ENCODE measurements at places on chromosomes 11 and 22.

- no peak for DNase-seq
These were observed 10.6 kb downstream of the ART1 start for GRCh38 chr11:3655547-3655946.

GRCh38 chr22:50435291-50436014 is 39.4 kb downstream of the SBF1 start:
- no peak for DNase-seq

GRCh38 chr22:22855617-22856308 is 31.9 kb upstream of the IGLL5 start:
- no peak for DNase-seq

DNA sequence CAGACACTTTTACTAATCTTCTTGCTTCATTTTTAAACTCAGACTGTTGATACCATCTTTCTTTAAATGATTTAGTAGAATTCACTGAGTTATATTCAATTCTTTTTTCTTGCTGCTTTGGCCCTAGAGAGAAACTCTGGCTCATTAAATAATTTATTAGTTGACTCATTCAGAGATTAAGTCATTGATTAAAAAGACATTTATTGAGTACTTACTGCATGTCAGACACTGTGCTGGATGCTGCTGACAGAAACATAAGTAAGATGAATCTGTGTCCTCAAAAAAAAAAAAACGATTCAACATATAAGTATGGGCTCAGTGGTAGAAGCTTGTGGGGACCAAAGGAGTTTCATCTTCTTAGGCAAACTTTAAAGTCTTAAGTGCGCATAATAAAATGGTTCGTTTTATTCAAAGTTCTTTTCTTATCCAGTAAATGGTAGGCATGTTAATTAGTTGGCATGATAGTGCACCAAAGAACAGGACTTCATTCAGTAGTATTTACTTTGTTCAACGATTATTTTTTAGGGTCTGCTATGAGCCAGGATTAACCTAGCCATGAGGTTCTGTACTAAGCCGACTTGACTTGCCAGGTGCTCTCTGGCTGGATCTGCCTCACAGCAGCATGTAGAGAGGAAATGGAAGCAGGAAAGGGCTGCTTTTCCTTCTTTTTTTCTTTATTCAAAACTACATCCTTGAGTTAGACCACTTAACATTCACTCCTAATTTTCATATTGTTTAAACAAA is 281.0 kb upstream of the CTSC start:
- DNase-seq = no peak

DNA sequence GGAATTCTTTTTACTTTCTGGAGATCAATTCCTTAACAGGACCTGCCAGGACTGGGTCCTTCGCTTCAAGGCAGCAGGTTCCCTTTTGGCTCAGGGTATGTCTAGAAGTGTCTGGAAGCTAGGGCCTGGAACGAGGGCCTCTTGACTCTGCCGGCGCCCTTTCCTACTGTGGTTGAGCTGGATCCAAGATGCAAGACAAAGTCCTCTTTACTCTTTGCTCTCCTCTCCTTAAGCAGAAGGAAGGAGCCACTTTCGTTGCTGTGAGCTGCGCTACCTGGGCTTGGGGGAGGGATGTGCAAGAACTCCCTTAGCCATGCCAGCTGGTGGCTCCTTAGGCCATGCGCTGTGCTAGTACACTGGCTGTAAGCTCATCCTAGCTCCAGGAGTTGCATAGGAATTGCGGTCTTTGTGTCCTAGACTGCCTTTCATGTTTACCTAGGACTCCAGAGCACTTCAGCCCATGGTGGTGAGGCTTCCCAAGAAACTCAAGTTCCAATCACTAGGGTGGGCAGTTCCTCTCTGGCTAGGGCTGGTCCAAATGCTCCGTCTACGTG is 18.1 kb downstream of the GLB1L2 start:
- no peak for DNase-seq
